Right lung (tissue), 10 donors: ENCODE measurements at places on chromosomes 5 and 9. TPM values are rescaled to one million over a fixed set of nuclear protein-coding genes. Genes with fewer than 3 reads are reported as not detected.

Gene THBS4
- 5.7 TPM for polyA plus RNA-seq

DNA sequence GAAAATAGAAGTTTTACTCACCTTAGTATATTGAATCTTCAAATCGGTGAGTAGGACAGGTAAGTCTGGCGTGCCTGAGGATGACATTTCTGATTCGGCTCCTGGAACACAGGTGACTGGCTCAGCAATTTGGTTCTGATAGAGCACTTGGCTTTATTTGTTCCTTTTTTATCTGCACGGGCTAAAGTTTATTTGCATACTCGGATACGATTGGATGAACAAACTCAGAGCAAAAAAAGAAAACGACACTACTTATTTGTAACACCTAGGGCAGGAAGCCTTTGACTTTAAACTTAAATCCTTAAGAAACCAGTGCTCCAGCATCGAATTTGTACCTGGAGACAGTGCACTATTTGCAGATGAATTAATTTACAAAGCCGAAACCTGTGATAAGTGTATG, at the start of gene ALDH1A1:
Gene ALDH1A1, minus strand, starts transcription at position 140 of the 400 bp plus-strand sequence. Its CDS starts 53 bp downstream, at position 87.
- peak; percentile 21 for DNase-seq

Gene CEL
- polyA plus RNA-seq, result 1.8 TPM

DNA sequence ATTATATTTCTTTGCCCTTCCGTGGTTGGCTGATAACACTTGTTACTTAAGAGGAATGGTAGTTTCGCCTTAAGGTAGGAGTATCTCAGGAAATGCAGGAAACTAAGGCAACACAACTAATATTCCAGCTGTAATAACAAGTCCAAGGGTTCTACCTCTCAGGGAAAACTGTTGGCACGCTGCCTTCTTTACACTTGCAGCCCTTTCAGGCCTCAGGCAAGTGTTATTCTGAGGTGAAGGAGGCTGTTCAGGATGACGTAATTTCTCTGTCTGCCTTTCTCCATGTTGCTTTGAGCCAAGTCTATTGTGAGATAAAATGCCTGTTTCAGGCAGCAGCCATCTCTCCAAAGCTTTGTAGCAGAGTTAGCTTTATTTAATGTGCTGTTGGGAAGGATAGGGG, 38.0 kb downstream of the VCAN start:
- peak; percentile 61 for DNase-seq

DNA sequence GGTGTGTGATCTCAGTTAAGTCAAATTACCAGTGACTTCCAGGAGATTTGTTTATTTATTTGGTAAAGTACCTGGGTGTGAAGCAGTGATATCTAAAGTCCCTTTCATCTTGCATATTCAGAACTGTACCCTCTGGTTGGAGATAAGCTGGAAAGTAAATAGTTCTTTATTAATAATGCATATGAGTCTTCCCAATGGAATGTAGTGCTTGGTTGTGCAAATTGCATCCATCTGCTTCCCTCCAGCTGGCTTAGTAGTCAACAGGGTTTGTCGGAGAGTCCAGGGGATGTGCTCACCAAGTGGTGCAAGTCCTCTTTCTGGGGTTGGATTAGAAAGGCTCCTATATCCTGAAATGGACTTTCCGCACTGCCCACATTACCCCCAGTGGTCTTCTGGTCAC, 42.0 kb downstream of the TRPM3 start:
- DNase-seq, result no peak

GRCh38 chr5:96961053-96961452, 25.2 kb downstream of the LNPEP start:
- DNase-seq, result no peak

DNA sequence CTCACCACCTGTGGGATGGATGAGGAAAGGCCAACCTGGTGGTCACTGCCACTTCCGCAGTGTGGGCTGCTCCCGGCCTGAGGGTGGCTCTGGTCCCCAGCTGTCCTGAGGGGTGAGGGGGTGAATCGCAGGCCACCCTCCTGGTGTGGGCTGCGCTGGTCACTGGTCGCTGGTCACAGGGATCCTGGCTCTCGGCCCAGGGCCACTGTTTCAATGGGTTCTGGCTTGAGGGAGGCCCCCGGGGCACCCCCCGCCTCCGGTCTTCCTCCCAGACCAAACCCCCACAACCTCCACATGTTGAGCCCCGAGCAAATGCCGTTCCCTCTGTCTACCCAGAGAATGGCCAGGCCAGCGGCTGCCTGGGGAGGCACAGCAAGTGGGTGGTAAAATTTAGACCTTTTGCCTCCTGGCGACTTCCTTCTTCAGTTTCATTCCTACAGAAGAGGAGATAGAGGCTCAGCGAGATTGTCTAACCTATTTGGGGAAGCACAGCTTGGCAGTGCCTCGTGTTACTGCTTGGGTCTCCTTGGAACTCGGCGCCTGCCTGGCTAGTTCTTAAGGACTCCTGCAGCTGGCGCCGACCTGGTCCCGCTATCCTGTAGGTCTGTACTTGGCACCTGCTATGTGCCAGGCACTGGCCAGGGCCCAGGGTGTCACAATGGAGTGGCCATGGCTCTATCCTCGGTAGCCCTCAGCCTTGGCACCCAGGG, 48.2 kb downstream of the RXRA start:
- no peak for DNase-seq

- DNase-seq, result peak; percentile 23
These were observed 140.5 kb upstream of the TUT7 start for GRCh38 chr9:86494644-86495111.

- no peak for DNase-seq
These were observed 1.3 kb upstream of the SRA1 start for GRCh38 chr5:140558542-140558941.

DNA sequence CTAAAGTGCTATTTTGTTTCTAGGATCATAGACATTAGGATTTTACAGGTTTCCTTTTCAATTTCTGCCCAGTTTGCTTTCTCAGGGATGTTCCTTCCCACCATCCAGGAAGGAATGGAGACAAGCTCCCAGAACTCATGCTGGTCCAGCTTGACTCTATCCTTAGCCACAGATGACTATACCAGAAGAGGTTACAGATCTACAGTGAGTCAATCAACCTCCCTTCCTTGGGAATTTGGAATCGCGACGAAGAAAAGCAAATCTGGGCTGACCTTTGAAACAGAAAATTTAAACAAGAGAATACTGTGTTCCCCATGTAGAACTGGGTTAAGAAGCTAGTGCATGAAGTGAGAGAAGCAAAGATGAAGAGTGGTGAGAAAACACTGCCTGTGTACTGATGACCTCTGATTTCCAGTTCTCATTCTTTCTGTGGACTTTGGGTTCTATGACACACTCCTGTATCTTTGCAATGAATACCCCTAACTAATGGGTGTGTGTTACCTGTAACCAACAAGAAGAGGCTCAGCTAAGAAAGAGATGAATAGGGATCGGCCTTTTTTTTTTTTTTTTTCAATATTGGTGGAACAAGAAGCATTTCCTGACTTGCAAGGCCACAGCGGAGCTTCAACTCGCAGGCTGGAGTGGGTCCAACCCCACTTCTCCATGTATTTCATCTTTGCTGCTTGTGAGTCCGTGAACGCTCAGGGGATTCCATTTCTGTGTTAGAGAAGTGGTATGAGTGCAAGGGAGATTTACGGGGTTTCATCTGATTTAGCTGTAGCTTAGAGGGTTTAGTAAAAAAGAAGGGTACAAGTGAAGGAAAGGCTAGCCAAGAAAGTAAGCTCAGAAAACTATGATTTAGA, 563.9 kb upstream of the CLINT1 start:
- no peak for DNase-seq

Gene BARHL1
- not detected for polyA plus RNA-seq
